ENCODE measurements at places on chromosomes 6 and 20. TPM values are rescaled to one million over a fixed set of nuclear protein-coding genes. Genes with fewer than 3 reads are reported as not detected.

- DNase-seq, result no peak
Measured at GRCh38 chr6:126176282-126176681, 163.6 kb upstream of the CENPW start.

DNA sequence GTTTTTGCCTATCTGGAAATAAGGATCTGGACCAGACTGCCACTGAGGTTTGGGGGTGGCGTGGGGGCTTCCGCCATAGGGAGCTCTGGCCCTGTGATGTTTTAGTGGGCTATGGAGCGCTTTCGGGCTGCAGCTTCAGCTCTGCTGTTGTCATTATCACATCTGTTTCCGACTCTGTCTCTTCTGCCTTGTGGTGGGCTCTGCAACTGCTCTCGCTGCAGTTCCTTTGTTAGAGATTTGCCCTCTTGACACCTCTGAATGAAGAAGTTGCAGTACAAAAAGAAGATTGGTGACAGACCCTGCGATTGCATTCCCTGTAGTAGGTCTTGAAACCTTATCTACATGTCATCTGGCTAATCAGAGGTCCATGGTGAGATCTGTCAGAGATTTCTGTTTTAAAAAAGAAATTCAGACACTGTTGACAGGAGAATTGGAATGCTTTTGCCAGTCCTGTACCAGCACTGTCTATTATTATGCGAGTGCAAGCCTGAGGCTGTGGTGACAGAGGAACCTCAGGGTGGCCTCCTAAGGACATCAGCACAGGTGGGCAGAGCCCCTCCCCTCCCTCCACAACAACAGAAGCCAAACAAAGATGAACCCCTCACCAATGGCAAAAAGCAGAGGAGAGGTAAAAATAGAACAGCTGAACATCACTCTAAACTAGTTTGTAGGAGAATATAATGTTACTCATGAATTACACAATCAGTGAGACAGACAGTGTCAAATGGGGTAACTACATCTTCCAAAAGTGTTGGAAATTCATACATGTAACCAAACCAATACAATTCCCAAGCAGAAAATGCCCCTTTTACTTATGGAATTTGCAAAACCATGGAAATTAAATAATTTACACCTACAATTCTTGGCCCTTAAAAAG, 63.5 kb upstream of the DEFB112 start:
- no peak for DNase-seq

GRCh38 chr6:37632291-37632690, 65.4 kb downstream of the MDGA1 start:
- no peak for DNase-seq

DNA sequence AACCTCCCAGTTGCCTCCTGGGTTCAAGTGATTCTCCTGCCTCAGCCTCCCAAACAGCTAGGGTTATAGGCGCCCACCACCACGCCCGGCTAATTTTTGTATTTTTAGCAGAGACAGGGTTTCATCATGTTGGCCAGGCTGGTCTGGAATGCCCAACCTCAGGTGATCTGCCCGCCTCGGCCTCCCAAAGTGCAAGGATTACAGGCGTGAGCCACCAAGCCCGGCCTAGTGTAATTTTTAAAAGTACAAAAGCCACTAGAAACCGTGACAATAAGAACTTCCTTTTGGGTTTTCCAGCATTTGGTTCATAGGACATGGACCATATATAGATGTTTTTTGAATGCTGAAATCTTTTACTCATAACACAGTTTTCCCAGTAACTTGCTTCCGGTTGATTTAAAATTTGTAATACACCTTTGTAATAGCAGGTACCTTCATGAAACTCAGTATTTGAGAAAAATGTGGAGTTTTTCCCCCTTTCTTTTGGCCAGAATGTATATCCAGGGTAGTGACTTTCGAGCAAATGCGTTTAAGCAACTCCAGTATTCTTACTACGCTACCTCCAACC, 467 bp downstream of the PXT1 start:
- no peak for DNase-seq

DNA sequence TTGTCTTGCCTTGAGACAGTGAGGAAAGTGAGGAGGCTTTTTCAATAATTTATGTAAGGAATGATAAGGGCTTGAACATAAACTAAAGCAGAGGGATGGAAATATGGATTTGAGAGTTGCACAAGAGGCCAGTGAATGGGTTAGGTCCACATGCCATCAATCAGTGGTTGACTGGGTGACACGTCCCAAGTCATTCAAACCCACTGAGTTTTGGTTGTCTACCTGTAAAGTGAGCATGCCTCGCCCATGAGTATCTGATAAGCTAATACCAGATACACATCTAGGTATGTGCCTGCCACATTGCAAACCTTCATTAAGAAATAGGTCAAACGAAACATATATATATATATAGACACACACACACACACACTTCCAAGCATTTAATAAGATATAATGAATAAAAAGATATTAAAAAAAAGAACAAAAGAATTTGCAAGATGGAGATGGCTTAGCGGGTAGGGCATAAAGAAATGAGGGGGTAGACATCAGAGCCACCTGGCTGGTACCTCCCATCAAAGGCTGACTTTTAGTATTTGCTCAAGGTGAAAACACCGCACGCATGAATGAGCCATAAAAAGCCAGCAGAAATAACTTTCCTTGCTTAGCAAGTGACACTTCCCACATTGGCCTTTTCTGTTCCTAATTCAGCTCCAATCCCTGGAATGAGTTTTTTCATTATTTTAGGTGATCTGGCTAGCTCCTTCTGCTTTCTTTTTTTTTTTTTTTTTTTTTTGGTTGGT, 109.1 kb upstream of the GGTLC1 start:
- DNase-seq, result no peak

DNA sequence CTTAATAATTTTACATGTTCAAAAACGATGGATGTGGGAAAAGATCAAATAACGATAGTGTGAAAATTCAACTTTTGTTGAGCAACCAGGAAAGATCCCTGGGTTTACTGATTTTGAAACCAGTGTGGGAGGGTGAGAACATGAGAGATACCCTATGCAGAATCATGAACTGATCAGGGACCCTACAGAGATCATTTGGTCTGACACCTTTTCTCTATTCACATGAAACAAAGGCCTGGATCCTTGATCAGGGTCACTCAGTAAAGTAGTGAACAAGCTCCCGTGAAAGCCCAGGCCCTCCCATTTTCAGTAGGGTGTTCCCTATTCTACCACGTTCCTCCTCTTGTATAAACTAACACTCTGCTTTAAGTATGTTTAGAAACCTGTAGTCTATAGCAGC, 60.5 kb upstream of the DUSP22 start:
- DNase-seq, result no peak

DNA sequence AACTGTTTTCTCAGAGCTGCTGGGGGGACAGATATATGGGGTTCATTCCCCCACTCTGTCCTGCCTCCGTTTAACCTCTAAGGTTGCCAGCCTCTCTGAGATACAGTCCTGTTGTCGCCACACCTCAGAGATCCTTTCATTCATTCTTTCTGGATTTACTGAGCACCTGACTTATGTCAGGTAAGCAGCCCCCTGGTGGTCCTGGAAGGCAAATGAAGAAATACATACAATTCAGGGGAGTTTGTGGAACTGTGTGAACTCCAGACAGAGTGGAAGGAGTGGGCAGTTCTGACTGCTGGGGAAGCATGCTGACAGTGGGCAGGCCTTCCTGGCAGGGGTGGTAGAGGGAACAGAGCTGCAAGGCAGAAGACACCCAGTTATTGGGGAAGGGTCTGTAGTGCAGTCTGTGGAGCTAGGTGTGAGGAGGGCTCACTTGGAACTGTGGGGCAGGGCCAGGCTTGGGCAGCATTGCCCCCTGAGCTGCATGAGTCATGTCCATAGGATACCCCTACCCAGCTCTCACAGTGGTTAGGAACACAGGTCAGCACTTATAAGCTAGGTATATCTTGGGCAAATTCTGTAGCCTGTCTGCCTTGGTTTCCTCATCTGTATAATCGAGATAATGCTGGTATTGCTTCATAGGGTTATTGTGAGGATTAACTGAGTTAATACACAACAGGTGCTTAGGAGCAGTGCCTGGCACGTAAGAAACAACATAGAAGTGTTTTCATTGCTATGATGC, 12.8 kb upstream of the SGK2 start:
- DNase-seq, result no peak

DNA sequence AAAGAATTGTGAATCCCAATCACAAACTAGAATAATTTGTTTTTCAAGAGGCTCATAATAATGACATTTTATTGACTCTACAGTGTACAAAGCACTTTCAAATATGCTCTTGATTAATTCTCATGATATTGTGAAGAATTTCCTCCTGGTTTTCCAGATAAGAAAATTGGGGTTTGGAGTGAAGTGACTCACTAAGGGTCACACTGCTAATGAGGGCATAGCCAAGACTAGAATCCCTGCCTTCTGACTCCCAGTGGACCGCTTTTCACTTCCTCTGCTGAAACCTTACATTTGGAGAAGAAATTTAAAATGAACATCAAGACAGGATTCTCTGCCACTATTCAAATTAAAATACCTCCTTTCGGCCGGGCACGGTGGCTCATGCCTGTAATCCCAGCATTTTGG, 38.3 kb upstream of the LTV1 start:
- no peak for DNase-seq

The SLC17A9 gene
- total RNA-seq, result 1.6 TPM

The PPP1R16B gene
- 7.1 TPM for total RNA-seq

The PSORS1C2 gene
- not detected for total RNA-seq

The OPN5 gene
- total RNA-seq, result not detected

The CCN5 gene
- total RNA-seq, result 75.5 TPM

The LIN28B gene
- not detected for total RNA-seq
